Left ventricle myocardium superior (tissue), 1 donor: ENCODE measurements at places on chromosomes 16 and 17. TPM values are rescaled to one million over a fixed set of nuclear protein-coding genes. Genes with fewer than 3 reads are reported as not detected.

The ZNF267 gene
- 5.2 TPM for total RNA-seq

The SPEM1 gene
- total RNA-seq = not detected

The NUPR1 gene
- total RNA-seq = 37.2 TPM

The CLEC19A gene
- not detected for total RNA-seq

The TMC8 gene
- 1.5 TPM for total RNA-seq

The DHRS7C gene
- total RNA-seq = 166 TPM

The NPIPA2 gene
- total RNA-seq = 3.4 TPM

- no peak for DNase-seq
These were observed 35.9 kb downstream of the CACNA1G start for GRCh38 chr17:50596191-50597037.

DNA sequence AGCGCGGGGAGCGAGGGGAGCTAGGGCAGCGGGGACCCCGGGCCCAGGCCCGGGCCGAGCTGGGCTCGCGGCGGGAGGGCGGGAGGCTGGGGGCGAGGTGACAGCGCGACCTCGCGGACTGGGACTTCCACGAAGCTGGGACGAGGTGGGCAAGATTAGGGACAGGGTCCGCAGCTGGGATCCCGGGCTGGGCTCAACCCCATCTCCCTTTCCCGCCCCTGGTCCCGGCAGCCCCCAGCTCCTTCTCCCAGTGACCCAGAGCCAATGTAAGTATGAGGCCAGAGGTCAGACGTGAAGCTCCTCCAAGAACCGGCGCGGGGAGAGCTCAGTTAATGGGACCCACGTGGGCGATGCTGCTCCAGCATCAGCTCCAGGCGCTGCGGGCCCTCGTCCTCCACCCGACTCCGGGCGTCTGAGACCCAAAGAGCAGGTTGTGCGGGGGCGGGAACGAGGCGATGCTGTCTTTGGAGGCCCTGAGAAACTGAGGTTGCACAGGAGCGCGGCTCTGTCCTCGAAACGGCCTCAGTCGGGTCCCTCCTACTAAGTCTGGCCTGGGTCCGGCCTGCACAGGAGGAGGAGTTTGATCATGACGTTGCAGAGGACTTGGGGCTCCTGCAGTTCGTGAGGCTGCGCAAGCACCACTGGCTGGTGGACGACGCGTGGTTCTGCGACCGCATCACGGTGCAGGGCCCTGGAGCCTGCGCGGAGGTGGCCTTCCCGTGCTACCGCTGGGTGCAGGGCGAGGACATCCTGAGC, 585 bp downstream of the ALOX12 start:
- no peak for DNase-seq

DNA sequence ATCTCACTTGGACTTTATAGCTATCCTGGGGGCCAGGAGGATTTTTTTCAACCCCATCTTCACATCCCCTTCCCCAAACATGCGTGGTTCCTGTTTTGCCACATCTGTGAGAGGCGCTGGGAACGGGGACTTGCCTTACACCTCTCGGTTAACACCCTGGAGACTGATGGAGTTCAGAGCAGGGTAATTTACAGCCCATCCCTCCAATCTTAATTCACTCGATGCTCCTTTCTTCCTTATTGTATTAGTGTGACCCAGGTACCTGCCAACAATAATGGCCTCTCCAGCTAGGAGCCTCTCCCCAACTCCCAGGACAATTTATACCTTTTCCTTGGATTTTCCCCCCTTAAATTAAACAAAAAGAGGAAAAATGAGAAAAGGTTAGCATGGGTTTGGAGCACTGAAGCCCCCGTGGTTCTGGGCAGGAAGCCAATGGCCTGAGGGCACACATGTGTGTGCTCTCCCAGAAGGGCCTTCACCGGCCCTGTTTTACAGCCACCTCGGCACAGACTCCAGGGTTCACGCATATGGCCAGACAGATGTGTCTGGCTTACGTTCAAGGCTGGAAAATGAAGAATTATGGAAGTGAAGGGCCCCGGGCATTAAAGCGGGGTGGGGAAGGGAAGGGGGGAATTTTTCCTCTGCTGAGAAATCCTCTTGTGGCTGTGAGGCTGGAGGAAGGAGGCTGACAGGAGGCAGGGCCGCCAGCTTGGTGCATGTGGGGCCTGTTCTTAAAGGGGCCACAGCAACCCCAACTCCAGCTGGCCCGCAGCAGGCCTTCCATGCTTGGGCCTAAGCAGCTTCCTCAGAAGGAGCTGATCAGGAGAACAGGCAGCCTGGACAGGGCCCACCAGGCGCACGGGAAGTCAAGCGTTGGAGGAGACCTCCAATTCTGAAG, 21.4 kb downstream of the HIC1 start:
- DNase-seq = peak; percentile 38

DNA sequence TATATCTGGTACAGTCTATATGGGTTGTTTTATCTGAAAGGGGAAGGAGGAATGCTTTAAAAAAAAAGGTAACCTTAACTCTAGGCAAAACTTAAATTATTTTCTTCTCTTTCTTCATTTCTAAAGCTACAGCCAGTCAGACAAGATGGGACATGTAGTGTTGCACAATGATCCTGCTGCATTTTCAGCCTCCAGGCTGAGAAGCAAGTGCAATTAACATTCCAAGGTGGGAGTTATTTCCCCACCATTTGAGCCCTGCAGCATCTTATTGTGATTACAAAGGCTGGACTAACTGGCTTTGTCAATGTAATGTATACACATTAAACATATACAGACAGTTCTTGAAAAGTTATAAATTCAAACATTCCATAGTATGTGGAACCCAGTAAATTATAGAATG, 22.6 kb upstream of the NF1 start:
- DNase-seq = no peak

DNA sequence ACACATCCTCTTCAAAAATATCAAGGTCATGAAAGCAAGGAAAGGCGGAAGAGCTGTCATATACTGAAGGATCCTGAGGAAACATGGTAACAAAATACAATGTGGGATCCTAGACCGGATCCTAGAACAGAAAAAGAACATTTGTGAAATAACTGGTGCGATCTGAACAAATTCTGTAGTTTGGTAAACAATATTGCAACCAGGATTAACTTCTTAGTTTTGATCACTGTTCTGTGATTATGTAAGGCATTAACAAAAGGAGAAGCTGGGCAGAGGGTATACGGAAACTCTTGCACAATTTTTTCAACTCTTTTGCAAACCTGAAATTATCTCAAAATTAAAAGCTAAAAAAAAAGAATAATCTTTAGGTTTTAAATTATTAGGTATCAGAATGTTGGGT, 109.7 kb downstream of the TRIM37 start:
- DNase-seq = no peak

DNA sequence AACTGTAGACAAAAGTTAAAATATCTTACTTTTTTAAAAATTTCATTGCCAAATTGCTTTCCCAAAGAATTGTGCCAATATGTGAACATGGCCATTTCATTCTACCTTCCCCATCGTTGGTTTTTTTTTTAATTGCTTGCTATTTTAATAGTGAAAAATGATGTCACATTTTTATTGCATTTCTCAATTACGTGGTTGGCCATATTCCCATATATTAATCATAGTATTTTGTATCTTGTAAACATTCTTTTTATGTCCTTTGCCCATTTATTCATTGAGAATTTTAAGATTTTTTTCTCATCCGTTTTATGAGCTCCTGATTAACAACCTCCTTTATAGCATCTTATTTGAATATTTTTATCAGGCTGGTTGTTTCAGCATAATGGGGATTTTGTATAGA, 7.2 kb downstream of the OMG start:
- DNase-seq = no peak

GRCh38 chr16:19835968-19836421, 48.7 kb downstream of the GPRC5B start:
- DNase-seq = no peak

GRCh38 chr17:41416479-41416878, 7.9 kb downstream of the KRT37 start:
- DNase-seq = no peak

- no peak for DNase-seq
These were observed 11.3 kb downstream of the NOG start for GRCh38 chr17:56604691-56605290.

DNA sequence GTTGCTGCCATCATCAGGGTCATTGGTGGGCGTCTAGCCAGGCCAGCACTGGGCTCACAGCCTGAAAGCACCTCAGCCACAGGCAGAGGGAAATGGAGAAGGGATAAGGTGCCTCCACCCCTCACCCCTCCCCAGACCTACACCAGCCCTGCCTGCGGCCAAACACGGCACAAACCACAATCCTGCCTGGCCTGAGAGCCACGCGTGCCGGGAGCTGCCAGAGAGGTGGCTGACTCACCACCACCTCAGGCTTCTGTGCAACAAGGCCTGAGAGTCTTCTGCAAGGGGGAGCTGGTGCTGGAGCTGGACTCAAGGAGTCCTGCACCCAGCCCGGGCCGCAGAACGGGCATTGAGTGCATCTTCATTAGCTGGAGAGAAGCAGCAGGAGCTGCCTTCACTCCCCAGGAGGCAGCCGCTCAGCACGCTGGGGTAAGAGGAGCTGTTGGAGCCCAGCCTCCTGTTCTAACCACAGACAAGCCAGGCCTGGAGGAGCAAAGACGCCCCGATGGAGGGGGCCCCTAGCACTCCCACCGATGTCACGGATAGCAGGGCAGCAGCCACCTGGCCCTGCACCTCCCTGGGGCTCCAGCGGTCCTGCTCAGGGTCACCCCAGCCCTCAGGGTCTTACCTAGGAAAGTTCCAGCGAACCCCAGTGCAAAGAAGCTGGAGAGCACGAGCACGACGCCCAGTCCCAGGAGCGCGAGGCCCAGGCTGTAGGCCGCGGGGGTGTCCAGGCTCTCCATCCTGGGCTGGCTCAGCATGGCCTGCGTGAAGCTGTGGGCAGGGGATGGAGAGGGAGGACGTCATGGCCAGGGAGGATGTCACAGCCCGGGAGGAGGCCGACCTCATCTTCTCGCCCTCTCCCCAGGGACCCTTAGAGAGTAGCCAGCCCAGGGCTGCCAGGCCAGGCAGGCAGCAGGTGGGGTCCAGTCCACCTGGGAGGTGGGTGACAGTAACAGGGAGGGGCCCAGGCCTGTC, 16.0 kb upstream of the RASD1 start:
- peak; percentile 28 for DNase-seq

DNA sequence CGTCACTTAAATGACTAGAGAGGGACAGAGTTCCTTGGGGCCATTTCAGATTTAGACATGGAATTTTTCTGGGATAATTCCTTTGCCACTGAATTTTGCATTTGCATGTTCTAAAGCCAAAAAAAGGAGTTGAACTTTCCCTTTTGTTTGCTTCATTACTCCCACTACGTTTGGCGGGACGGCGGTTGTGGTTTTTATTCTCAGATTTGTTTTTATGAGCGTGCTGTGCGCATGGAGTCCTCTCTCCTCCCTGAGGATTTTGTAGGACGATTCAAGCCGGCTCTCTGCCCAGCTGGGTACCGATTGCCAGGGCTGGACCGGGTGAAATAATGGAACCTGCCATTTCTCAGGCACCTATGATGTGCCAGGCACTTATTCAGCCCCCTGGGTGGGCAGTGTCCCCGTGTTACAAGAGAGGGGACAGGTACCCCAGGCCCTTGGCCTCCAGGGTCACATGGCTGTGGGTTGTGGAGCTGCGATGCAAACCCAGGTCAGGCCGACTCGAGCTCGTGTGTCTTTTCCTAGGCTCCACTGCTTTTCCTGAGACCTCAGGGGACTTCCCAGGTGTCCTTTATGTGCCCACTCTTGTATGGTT, 18.8 kb downstream of the CMIP start:
- DNase-seq = no peak

- no peak for DNase-seq
These were observed 14.4 kb upstream of the DOK4 start for GRCh38 chr16:57500578-57501111.

- DNase-seq = no peak
These were observed 2.8 kb downstream of the ELOB start for GRCh38 chr16:2774161-2774891.

DNA sequence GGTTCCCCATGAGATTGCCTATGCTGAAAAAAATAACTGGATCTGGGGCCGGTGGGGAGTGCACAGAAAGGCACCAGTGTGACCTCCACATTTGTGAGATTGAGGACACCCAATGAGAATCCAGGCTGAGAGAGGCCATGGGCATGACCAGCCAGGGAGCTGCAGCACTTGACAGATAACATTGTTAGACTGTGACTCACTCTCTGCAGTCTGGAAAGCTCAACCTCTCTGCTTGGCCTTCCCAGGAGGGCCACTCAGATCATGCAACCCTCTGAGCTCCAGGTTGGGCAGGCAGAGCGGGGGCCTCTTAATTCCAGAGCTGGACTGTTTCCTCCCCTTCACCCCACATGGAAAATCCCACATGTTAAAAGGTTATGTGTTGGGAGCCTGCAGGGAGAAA, 30.1 kb downstream of the FZD2 start:
- peak; percentile 59 for DNase-seq

- DNase-seq = no peak
These were observed 6.1 kb downstream of the WWOX start for GRCh38 chr16:78105517-78105916.

DNA sequence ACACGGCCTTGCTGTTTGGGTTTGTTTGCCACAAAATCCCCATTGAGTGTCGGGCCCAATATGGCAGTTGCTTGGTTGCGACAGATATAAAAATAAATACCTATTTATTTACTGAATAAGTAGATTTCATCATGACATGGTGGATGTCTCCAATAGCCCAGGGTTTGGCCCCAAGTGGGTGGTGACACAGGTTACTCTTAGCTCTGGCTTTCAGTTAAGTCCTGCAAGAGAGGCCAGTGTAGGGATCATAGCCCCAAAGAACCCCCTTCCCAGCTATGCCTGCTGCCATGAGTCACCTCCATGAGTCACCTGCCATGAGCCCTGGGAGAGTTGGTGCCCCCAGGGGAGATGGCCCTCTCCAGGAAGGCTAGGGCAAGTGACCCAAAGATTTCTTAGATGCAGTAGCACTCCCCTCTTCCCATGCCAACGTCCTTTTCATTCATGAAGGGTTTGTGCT, 78.7 kb upstream of the LGALS9 start:
- no peak for DNase-seq

- DNase-seq = no peak
These were observed 74.3 kb upstream of the CES5A start for GRCh38 chr16:55949518-55949917.
